ENCODE measurements at places on chromosomes 6 and 20.

- no peak for DNase-seq
These were observed 33.9 kb downstream of the PRDM1 start for GRCh38 chr6:106120006-106120405.

DNA sequence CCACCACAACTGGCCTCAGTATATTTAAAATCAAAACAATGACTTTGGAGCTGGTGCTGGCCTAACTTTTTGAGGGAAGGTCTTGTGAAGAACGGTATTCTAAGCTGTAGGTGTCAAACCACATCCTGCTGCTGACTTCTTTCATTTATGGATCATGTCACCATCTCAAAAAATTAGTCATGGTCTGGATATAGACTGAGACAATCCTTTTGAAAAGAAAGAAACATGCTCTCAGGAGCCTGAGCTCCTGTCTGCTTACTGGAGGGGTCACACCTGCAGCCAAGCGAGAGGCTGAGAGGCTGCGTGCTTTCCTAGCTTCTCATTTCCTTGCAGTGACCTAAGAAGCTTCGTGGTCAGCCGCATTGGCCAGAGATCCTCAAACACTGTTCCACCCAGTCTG is 55.2 kb downstream of the TIAM2 start:
- peak; percentile 73 for DNase-seq

DNA sequence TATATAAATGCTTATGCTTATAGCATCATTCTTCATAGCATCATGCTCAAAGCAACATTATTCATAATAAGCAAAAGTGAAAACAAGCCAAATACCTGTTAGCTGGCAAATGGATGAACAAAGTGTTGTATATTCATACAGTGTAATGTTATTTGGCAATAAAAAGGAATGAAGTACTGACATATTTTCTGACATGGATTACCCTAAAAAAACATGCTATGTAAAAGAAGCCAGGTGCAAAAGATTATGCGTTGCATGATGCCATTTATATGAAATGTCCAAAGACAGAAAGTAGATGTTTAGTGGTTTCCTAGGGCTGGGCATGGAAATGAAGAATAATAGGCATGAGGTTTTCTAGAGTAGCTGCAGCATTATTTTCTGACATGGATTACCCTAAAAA is 77.1 kb downstream of the GFRA4 start:
- DNase-seq: no peak

DNA sequence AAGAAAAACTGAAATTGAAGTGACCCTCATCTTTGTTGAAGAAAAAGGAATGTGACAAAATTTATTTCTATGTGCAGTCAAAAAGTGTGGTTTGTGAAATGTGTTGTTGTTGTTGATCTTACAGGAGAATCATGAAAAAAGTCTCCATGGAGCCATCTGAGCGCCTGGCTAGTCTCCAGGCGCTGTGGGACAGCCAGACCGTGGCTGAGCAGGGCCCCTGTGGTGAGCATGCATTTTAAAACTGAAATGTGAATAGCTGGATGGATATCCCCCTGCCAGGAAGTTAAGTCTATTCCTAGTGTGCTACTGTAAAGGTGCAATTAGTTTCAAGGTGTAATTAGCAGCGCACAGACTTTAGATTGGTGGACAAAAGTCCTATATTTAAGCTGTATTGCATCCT is 170.6 kb downstream of the CARMIL1 start:
- DNase-seq: no peak

DNA sequence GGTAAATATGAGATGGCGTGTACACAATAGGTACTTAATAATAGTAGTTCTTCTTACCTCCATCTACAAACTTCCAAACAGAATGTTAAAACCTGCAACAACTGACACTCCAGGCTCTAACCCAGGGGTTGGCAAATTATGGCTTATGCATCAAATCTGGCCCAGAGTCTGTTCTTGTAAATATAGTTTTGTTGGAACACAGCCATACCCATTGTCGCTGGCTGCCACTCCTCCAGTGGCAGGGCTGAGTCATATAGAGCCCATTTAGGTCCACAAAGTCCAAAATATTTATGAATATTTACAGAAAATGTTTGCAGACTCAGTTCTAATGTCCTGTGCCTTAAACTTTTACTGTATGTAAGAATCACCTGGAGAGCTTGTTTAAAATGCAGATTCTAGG is 69.9 kb upstream of the BTBD3 start:
- no peak for DNase-seq

DNA sequence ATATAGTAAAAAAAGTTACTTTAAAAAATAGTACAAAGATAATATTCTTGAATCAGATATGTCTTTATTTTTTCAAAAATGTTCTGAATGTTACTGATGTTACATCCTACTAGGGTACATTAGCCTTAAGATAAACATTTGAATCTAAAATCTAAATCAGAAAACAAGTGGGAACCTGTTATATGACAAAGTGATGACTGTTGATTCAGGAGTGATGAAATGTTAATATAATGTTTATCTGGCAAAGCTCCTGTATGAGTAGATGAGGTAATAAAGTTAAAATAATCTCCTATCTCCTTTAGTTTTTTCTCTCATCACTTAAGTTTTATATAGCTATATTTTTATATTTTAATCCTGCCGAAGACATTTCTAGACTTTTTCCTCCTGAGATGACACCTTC is 4.2 kb downstream of the DOP1A start:
- DNase-seq: no peak

GRCh38 chr6:17754254-17754653 is 47.5 kb upstream of the NUP153 start:
- DNase-seq: no peak

GRCh38 chr6:235763-236360 is 56.4 kb upstream of the DUSP22 start:
- no peak for DNase-seq

- no peak for DNase-seq
These were observed 20.9 kb upstream of the VNN1 start for GRCh38 chr6:132734694-132735236.

- DNase-seq: no peak
These were observed 73.8 kb upstream of the CD93 start for GRCh38 chr20:23159947-23160318.

DNA sequence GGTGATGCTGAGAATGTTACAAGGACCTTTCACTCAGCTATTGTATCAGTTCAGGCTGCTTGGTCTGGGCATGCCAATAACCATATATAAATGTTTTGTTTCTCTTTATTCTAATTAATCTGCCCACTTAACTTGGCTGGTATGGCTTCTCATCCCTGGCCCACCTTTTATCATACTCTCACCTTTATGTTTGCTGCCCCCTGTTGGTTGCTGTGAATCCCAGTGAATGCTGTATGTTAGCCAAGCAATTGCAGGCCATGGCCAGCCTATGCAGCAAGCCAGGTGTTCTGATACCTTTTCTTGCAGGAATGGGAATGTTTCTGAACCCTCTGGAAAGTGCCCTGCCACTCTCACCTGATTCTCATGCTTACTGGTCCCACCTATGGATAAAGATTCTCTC is 54.6 kb downstream of the PCSK2 start:
- DNase-seq: peak; percentile 54

DNA sequence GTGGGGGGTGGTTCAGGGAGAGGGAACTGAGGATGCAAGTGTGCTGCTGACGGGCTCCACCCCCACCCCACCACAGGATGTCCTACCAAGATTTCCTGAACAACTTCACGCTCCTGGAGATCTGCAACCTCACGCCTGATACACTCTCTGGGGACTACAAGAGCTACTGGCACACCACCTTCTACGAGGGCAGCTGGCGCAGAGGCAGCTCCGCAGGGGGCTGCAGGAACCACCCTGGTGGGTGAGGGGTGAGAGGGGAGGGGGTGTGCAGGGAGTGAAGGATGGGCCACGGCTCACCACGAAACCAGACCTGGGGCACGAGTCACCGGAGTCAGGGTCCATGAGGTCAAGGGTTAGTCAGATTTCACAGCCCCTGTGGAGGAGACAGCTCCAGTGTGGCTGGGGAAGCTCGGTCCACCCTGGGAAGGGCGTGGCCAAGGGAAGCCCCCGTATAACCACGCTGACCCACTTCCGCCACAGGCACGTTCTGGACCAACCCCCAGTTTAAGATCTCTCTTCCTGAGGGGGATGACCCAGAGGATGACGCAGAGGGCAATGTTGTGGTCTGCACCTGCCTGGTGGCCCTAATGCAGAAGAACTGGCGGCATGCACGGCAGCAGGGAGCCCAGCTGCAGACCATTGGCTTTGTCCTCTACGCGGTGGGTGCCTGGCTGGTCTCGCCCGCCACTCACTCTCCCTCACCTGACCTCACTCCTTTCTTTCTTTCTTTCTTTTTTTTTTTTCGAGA is 18.3 kb downstream of the CAPN11 start:
- DNase-seq: no peak

- no peak for DNase-seq
These were observed 26.4 kb downstream of the ZNF391 start for GRCh38 chr6:27414996-27415395.

Measured in activated CD8-positive, alpha-beta memory T cell treated with anti-CD3 and anti-CD28 coated beads, Interleukin-2, amount 50 U/mL, for 48 hours (primary cell).